Activated naive CD4-positive, alpha-beta T cell treated with anti-CD3 and anti-CD28 coated beads, Interleukin-2, amount 50 U/mL, for 16 hours (primary cell): ENCODE measurements at places on chromosomes 3 and 15.

- DNase-seq: no peak
These were observed 73.4 kb downstream of the SMAD6 start for GRCh38 chr15:66775127-66776105.

- no peak for DNase-seq
These were observed 50.8 kb downstream of the PLOD2 start for GRCh38 chr3:146110161-146110560.

DNA sequence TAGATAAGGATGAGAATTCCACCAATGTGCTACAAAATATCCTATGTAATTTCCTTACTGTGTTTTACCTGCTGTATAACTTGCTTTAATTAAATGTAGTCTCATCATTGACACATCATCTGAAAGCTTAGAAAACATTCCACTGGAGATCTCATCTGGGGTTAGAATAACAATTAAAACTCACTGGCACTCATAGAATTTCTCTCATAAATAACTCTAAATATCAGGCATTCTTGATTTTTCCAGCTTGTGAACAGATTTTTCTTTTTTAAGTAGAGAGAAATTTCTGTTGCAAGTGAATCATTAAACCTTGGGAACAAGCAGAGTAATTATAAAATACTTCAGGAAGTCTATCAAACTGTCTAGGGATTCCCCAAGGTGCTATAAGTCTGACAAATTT is 843.8 kb downstream of the NAALADL2 start:
- DNase-seq: no peak

- DNase-seq: no peak
These were observed 156.1 kb downstream of the ROBO2 start for GRCh38 chr3:77195766-77196545.

DNA sequence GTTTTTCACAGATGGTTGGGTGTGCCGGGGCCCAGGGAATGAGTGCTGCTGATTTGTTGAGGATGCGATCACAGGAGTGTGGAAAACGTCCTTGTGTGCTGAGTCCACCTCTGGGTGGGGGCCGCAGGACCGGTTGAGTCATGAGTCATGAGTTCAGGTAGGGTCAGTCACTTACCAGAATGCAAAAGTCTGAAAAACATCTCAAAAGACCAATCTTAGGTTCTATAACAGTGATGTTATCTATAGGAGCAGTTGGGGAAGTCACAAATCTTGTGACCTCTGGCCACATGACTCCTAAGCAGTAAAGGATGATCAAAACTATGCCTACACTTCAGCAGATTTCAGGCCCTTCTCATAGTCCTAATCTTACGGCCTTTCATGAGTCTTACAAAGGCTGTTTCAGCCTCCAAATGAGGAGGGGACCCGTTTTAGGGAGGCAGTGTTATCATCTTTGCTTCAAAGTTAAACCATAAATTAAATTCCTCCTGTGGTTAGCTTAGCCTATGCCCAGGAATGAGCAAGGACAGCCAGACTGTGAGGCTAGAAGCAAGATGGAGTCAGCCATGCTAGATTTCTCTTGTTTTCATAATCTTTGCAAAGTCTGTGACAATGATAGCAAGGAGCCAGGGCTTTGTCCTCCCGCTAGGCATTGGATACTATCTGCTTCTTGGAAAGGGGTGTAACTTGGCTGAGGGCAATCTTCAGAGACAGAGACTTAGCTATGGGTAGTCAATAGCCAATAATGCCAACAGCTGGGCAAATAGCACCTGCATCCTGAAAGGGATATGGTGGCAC is 30.6 kb upstream of the PIAS1 start:
- DNase-seq: no peak

DNA sequence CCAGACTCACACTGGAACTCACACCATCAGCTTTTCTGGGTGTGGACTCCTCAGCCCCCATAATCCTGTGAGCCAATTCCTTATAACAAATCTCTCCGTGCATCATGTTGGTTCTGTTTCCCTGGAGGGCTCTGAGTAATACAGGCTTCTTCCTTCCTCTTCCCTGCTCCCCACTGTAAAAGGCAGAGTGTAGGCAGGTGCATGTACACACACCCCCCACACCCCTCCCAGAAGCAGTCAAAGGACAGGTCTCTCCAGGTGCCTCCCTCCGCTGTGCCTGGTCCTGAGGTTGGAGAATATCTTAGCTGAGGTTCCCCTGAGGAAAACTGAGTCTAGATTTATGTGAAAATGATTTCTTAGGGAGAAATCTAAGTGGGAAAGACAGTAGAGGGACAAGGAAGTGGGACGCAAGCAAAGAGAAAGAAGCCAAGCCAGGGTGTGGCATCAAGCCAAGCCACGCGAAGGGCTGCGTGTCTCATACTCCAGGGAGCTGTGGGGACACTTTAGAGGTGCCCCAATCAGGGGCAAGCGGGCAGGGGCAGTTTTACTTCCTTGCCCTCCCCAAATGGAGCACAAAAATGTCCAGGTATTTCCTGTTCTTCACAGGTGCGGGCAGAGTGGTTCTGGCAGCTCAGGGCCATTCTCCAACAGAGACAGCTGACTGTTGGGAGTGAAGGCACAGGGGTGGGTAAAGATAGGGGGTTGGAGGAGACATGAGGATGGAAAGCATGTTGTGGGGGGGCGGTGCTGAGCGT is 86.6 kb downstream of the HMG20A start:
- no peak for DNase-seq

GRCh38 chr3:83230376-83230775 is 1468.9 kb upstream of the GBE1 start:
- no peak for DNase-seq

- no peak for DNase-seq
These were observed 700 bp upstream of the BLM start for GRCh38 chr15:90716317-90716975.

- DNase-seq: no peak
These were observed 113.5 kb upstream of the CHL1 start for GRCh38 chr3:83096-83495.

DNA sequence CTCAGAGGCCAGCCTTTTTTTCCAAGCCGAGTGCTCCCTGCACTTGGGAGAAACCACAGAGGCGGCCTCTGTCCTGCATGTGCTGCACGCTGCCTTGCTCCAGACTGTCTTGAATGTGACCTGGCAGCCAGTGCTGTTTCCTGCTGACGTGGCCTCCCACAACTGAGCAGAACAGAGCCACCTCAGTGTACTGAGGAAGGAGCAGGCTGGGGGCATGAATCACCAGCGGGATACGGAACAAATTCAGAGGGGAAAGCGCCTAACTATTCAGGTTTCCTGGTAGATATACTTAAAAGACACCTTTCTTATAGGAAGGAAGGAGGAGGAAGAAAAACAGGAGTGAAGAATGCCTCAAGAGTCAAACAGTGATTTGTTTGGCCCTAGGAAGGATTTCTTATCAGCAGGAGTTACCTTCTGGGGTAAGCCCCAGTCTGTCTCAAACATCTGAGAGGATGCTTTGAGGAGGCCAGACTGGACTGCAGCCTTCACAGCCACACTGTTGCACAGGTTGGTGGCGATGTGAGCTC is 114.0 kb downstream of the FNDC3B start:
- peak; percentile 20 for DNase-seq

DNA sequence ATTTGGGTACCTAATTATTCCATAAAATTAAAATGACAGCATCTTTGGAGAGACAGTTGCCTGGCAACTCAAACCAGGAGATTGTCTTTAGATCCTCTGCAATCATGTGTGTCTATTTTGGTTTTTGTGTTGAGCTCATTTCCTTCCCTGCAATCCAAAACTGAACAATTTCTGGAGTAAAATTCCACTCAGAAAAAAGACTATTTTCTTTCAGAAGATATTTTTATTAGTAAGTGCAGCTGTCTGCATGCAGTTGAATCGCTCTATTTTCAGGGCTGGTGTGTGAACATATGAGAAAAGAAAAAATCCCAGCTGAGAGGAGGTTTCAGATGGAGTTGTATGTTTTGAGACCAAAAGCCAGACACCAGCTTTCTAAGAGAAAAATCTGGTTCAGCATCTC is 41.9 kb upstream of the DYNC1LI1 start:
- DNase-seq: no peak

DNA sequence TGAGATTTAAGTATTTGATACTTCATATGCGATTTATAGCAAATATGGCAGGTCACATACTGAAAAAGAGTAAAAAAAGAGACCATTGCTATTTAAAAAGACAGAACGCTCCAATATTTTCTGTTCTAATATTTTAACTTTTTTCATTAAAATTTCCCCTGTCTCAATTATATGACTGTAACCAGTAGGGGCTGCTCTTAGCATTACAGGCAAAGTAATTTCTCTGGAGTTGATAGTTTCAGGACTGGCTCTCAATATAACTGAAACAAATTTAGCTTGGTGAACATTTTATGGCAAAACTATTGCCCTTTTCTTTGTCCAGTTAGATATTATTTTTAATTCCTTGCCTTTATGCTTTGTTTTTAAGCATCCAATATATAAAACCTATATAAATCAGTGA is 286.3 kb upstream of the ROBO2 start:
- DNase-seq: no peak

DNA sequence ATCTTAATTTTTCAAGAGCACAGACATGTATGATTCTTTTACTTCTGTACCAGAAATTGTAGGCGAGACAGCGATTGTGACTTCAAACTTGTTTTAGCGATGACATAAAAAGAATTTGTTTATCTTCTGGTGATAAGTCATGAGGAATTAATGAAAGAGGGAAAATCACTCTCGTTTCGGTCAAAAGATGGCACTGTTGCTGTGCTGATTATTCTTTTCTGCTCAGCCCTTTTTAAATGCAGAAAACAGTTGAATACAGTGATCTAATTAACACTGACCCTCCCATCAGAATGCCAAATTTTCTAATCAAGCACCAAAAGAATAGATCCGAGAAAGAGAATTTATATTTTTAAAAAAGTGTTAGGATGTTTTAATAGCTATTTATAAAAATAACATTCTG is 52.6 kb downstream of the NSUN3 start:
- DNase-seq: no peak

- no peak for DNase-seq
These were observed 27.4 kb upstream of the ROPN1 start for GRCh38 chr3:124019291-124019690.

DNA sequence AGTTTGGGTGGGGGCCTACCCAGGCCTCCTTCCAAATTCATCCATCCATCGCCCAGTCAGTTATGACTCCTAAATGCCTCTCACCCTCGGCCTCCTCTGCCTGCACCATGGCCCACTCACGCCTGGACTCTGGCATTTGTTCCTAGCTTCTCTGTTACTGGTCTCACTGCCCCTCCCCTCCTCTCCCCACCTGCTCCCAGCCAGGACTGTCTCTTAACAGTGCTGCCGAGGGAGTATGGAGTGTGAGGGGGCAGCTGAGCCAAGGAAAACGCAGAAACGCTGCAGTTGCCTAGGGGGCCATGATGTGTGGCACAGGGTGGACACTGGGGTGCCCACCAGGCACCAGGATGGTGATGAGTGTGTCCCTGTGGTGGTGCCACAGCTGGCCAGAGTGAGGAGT is 3.1 kb downstream of the RCCD1 start:
- no peak for DNase-seq

DNA sequence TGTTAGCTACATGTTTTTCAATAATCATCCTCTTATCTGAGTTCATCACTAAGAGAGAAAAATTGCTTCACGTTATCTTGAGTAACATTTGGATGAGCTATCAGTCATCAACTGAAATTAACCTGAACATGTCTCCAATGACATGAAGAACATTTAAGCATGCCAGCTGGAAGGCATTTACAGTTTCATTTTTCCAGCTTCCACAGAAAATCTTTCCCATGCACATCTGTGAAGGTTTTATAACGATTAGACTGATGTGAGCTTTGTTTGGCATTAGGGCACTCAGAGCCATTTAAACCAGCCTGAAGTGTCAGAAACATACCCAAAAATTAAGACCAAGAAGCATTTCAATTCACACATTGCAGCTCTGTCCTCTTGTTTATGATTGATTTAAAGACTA is 235.8 kb upstream of the ARHGEF26 start:
- DNase-seq: no peak

DNA sequence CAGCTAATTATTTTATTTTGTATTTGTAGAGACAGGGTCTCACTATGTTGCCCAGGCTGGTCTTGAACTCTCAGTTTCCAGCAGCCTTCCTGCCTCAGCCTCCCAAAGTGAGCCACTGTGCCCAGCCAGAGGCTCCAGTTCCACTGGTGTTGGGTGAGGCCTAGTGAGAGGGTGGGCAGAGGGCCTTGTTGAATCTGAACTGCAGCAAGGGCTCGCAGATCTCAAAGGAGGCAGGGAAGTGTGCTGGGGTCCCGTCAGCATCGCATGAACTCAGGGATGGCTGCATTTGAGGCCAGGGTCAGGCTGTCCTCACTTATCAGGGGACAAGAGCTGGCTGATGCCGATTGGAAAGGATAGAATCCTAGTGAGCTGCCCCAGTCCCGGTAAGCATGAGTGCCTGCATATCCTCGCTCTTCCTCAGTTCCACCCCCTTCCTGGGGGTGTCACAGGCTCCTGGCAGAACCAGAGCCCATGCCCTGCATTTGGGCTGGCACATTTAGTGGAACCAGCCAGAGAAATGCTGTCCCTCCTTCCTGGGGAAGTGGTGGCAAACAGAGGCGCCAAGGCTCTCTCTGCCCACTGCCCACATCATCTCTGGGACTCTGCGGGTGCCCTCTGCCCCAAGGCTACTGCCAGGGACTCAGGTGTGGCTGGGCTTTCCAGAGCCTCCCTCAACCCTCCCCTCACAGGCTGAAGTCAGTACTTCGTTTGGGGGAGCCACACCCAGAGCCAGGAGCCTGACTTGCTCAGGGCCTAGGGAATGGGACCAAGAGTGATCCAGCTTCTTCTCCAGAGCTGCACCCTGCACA is 24.1 kb downstream of the ALS2CL start:
- DNase-seq: no peak

- peak; percentile 61 for DNase-seq
These were observed at the start of gene ACTRT3 for GRCh38 chr3:169769287-169770181. ACTRT3 (minus strand) TSS chr3:169769561; CDS start chr3:169769520, 41 bp downstream.

GRCh38 chr3:119768668-119769393 is 13.1 kb upstream of the NR1I2 start:
- no peak for DNase-seq

DNA sequence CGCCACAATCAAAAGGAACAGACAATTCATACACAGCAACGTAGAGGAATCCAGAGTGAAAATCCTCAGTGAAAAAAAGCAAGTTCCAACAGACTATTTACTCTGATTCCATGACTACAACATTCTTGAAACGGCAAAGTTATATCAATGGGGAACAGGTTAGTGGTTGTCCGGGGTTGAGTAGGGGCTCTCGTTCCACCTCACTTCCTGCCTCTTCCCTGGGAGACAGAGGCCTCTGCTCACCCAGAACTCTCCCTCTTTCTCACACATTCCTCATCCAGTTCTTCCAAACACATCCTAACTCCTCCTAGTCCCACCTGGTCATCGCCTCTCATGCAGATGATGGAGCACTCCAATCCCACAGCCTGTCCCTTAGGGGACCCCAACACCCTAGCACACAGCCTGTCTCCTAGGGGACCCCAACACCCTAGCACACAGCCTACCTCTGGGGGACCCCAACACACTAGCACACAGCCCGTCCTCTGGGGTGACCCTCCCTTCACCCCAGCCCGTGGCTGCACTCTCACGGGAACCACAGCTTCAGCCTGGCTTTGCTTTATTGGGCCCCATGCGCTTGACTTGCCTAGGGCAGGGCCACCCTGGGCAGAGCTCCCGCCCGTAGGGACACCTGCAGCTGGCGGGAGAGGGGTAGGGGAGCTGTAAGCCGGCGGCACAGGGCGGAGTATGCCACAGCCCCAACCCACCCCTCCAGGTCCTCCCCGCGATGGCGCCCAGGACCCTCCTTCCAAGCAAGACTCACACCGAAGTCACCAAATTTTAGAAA is 5.2 kb downstream of the OCA2 start:
- DNase-seq: no peak
